Left lung (tissue), 14 donors: ENCODE measurements at places on chromosomes 1 and 21. TPM values are rescaled to one million over a fixed set of nuclear protein-coding genes. Genes with fewer than 3 reads are reported as not detected.

FCRL4 gene
- not detected for polyA plus RNA-seq

PROX1 gene
- 7.5 TPM for polyA plus RNA-seq

FALEC gene
- polyA plus RNA-seq, result 1.2 TPM

TMIGD3 gene
- polyA plus RNA-seq, result 0.98 TPM

ZNF683 gene
- 0.18 TPM for polyA plus RNA-seq

NCDN gene
- 27.2 TPM for polyA plus RNA-seq

OR2AK2 gene
- not detected for polyA plus RNA-seq

TLCD4 gene
- 10.1 TPM for polyA plus RNA-seq

PRMT2 gene
- polyA plus RNA-seq, result 153 TPM
